Fibroblast of skin of back (primary cell): ENCODE measurements at places on chromosomes 11 and 22.

GRCh38 chr11:23668324-23668723 is 808.0 kb upstream of the CCDC179 start:
- no peak for DNase-seq

GRCh38 chr11:32331792-32332191 is 103.5 kb downstream of the WT1 start:
- DNase-seq: no peak

GRCh38 chr11:120717042-120717441 is 205.5 kb downstream of the GRIK4 start:
- DNase-seq: no peak

DNA sequence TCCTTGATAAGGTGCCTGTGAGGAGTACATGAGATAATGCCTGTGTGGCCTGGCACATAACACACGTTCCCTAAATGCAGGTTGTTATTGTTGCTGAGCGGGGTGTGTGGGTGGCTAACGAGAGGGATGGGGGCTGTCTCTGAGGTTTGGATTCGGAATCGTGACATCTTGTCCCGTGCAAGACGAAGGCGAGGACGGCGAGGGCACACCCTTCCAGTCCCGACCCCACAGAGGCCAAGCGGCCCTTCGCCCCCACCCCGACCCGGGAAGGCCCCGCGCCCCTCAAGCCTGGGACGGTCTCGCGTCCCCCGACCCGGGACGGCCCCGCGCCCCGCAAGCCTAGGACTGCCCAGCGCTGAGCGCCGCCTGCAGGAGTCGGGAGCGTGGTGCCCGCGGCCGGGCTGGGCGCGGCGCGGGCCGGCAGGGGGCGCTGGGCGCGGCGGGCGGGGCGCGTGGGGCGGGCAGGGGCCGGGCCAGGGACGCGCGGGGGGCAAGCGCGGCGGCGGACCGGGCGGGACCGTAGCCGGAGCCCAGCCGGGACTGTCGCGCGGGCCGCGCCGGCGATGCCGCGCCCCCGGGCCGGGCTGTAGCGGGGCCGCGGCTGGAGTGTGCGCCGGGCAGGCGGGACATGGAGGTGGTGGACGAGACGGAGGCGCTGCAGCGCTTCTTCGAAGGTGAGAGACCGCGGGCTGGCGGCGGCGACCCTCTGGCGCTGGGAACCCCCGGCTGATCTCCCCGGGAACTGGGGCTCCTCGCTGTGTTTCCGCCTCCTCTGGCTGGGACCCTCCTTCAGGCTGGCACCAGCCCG is at the start of gene MYRF:
TSS of gene MYRF (plus strand) at position 520 of the 808 bp plus-strand sequence. CDS start at position 629, 109 bp downstream.
- peak; percentile 57 for DNase-seq

DNA sequence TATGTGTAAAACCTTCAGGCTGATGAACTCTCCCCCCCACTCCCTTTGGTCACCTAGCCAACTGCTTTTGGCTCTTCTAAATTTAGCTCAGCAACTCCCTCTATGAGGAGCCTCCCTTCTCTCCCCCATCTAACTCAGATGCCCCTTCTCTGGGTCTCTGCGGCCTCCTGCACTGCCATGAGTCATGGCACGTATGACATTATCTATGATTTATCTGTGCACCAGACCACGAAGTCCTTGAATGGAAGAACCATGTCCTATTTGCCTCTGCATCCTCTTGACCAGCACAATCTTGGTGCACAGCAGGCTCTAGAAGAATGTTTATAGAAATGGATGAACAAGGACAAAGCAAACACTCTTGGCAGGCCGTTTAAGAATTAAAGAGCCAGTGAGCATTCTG is 46.0 kb downstream of the RPL27A start:
- DNase-seq: peak; percentile 91

DNA sequence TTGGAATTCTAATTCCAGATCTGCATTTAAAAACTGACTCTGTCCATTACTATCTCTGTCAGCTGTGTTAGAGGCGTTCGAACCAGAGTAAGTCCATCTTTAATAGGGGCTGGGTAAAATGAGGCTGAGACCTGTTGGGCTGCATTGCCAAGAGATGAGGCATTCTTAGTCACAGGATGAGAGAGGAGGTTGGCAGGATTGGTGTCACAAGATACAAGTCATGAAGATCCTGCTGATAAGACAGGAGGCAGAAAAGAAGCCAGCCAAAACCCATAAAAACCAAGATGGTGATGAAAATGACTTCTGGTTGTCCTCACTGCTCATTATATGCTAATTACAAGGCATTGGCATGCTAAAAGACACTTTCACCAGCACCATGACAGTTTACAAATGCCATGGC is 356.3 kb upstream of the ISX start:
- no peak for DNase-seq

- no peak for DNase-seq
Measured at GRCh38 chr11:110951950-110952503, 239.8 kb upstream of the ARHGAP20 start.

- DNase-seq: no peak
Measured at GRCh38 chr22:36763576-36763975, 12.3 kb downstream of the IFT27 start.

DNA sequence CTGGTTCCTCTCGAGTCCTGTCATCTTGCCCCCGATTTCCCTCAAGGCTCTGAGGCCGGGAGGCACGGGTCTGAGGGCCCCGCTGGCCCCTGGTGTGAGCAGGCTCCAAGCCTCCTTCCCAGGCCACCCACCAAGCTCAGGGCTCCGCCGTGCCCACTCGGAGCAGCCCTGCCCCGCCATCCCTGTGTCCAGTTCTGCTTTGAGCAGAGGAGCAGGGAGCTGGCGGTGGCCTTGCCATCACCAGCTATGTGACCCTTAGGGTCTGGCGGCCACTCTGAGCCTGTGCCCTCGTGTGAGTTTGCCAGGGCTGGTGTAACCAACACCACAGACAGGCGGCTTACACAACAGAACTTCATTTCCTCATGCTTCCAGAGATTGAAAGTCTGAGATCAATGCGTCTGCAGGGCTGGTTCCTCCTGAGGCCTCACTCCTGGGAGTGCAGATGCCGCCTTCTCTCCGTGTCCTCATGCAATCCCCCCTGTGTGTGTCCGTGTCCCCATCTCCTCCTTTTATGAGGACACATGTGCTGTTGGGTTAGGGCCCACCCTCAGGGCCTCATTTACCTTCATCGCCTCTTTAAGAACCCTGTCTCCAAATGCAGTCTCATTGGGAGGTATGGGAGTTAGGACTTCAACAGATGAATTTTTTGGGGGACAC is 36.5 kb upstream of the CELSR1 start:
- no peak for DNase-seq

DNA sequence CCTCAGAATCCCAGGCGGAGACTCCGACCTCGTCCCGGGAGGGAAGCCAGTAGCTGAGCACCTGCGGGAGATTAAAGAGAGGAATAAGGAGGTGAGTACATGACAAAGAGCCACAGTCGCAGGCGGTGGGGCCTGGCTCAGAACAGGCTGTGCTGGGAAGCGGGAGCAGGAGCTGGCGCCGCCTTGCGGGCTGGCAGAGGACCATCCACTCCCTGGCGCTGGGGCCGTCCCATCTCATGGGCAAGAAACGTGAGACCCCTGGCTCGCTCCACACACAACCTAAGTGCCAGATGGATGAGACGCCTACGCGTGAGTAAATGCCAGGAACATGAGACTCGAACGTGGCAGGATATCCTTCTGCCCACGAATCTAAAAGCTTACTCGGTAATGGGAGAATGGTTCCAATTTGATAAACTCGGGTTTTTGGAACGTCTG is 6.3 kb downstream of the CEND1 start:
- peak; percentile 82 for DNase-seq

- DNase-seq: peak; percentile 74
Measured at GRCh38 chr22:46007003-46007847, 30.3 kb upstream of the WNT7B start.

GRCh38 chr22:42645938-42646568 is 3.1 kb downstream of the CYB5R3 start:
- DNase-seq: no peak

- DNase-seq: no peak
Measured at GRCh38 chr11:94536386-94536785, 7.3 kb upstream of the FUT4 start.

DNA sequence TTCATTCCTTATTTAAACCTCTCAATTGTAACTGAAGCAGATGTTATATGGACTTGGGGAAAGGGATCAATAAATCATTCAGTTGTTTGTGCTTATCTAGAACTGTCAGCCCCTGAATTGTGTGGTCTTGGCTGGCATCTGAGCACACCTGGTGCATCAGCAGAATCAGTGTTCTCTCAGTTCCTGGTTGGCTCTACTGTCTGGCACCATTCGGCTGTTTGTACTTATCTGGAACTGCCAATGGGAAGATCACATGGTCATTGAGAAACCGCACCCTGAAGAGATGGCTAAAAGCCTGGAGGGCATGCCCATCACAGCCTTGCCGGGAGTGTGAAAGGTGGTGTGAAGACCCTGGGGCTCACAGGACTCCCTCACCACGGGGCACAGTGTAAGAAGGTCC is 37.1 kb upstream of the EHF start:
- no peak for DNase-seq

- no peak for DNase-seq
Measured at GRCh38 chr22:44574640-44575380, 76.8 kb upstream of the RTL6 start.

DNA sequence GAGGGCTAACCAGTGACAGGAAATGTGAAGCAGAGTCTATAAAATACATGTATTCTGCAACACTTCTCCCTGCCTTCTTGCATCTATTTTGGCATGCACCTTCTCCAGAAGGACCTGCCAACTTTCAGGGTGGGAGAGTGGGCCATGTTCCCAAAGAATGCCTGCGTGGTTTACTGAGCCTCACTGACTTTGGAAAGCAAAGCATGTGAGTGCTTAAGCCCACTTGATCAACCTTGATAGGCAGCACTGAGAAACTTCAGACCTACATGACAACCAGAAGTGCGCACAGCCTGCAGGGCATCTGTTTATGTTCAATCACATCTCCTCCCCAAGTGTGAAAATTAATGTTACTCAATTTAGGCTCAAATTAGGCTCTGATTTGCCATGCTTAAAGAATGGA is 69.2 kb downstream of the AMOTL1 start:
- no peak for DNase-seq

- no peak for DNase-seq
Measured at GRCh38 chr11:95088946-95089619, 563 bp upstream of the ENDOD1 start.

DNA sequence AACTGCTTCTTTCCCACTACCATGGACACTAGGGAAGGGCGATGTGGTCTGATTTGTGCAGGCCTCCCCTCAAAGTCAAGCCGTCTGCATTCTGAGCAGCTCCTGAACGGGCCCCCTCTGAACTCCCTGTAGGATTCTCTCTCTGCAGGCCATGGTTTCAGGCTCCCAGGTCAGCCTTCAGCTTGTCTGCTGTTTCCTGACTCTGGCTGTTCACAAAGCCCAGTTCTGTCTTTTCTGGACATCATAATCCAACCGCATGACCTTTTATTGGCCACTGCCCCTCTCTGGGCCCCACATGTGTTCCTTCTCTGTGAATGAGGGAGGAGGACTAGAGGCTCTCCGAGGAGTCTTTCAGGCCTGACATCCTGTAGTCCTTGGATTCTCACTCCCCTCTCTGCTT is 161.0 kb downstream of the FEZ1 start:
- DNase-seq: no peak

DNA sequence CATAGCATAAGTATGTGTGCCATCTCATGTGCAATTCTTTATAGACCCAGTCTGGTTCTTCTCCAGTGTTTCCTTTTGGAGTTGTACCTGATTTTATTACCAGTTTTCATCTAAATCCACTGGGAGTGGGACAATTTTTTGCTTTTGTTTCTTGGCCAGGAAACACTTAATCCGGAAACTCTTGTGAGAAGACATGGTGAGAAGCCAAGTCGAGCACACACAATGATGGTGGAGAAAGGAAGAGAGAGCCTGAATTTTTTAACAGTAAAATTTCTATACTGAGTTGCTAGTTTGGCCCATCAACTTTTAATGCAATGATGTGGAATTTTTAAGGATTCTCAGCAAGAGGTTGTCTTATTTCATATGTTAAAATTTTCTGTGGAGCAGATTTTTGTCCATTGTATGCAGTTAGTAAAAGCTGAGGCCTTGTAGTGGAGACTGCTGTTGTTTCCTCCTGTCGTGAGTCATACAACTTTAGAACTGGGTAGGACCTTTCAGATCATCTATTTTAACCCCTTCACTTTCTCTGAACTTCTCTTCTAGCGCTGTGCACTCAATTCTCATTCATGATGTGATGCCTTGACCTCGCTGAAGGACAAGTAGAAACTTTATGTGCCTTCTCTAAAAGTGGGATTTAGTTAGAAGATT is 17.1 kb downstream of the FAR1 start:
- no peak for DNase-seq

DNA sequence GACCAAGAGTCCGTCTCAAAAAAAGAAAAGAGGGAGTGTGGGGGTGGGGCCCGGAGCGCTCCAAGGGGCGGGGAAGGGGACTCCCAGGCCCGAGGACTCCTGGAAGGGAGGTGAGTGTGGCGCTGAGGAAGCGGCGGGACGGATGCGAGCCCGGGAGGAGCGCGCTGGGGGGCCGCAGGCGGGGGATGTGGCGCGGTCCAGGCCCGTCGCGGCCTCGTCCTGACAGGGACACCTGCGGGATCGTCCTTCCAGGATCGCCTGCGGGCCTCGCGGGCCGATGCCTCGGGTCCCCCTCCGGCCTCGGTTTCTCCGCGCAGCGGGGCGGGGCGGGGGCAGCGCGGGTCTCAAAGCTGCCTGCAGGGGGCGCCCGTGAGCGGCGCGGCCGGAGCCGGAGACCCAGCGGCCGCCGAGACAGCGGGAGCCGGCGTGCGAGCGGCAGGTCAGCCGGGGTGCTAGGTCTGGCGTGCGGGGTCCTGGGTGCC is 3.8 kb upstream of the ADORA2A start:
- peak; percentile 34 for DNase-seq

DNA sequence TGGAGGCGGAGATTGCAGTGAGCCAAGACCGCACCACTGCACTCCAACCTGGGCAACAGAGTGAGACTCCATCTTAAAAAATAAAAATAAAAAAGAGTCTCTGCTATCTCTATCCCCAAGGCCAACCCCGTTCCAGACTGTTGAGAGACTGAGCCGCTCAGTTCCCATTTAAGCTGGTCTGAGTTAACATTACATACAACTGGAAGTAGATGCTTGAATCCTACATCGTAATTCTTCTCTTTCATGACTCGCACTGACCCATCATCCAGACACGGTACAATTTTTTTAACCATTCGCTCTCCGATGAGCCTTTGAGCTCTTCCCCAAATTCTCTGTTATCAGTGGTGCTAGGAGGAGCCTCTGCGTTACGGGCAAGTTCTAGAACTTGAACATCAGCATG is 4.9 kb upstream of the CYTH4 start:
- peak; percentile 15 for DNase-seq

DNA sequence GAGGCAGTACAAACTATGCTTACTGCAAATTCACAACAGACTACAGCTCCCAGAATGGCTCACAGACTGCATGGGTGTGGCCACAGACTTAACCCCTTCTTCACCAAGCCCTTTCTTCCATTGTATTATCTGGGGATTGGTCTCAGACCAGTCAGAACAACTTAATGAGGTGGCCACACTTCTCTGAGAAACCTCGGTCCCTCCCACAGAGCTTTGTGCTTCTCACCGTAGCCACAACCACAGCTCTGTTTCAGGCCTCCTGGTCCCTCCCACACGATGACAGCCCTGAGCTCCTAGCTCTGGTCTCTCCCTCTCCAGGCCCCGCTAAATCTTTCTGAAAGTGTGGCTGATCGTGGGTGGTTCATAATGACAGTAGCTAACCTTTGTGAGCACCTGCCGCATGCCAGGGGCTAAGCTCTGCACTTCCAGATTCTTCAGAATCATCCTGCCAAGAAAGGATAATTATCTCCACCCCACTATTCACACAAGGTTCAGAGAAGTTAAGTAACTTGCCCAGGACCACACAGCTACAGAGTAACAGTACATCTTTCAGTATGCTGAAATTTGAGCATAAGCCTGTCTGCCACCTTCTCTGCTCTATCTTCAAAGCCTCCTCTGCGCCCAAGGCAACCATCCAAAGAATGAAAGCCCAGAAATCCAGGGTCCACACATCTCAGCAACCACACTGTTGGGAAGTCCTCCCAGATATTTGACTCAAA is 5.4 kb downstream of the PDE2A start:
- DNase-seq: no peak
